Activated CD8-positive, alpha-beta memory T cell treated with anti-CD3 and anti-CD28 coated beads, Interleukin-2, amount 50 U/mL, for 4 hours (primary cell): ENCODE measurements at places on chromosomes 6 and 20.

DNA sequence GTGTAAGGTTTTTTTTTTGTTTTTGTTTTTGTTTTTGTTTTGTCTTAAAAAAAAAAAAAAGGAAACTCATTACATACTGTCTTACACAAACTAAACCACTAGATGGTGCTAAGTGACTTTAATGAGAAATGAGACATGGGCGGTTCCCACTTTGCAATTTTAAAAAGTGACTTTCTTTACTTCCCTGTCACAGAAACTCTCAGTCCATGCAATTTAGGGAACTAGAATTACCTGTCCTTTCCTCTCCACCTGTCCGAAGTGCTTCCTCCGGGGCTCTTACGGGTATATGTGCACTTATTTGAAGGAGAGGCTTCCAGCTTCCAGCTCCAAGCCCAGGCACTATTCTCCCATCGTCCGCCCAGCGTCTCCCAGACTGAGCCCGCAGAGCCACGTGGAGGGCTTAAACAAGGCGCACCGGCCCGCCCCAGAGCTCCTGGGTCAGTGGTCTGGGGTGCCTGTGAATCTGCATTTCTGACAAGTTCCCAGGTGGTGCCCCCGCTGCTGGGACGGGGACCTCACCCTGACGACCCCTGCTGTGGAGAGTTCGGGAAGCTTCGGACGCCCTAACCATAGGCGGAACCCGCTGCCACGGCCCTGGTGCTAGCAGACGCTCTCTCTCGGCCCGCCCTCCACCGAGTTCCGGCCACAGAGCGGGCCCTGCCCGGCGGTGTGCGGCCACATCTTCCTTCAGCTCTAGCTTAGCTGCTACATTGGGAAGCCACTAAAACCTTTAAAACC is 26.1 kb downstream of the BFSP1 start:
- peak; percentile 35 for DNase-seq

DNA sequence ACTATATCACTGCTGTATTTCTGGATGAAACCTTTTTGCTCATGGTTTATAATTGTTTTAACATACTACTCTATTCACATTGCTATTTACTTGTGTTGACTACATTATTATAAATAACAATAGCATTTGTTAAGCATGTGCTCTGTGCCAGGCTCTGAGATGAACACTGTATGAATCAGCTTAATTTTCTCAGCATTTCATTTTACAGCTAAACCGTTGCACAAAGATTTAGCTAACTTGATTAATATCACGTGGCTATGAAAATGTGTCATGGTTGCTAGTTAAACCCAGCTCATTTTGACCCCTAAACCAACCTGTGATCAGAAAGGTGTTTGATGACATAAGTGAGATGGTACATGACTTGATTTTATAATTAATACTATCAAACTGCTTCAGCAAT is 77.5 kb downstream of the NCOA7 start:
- no peak for DNase-seq

GRCh38 chr20:47262365-47263013 is 94.0 kb downstream of the ZMYND8 start:
- no peak for DNase-seq

- peak; percentile 25 for DNase-seq
These were observed 45.5 kb upstream of the SUPT3H start for GRCh38 chr6:45423111-45423823.

DNA sequence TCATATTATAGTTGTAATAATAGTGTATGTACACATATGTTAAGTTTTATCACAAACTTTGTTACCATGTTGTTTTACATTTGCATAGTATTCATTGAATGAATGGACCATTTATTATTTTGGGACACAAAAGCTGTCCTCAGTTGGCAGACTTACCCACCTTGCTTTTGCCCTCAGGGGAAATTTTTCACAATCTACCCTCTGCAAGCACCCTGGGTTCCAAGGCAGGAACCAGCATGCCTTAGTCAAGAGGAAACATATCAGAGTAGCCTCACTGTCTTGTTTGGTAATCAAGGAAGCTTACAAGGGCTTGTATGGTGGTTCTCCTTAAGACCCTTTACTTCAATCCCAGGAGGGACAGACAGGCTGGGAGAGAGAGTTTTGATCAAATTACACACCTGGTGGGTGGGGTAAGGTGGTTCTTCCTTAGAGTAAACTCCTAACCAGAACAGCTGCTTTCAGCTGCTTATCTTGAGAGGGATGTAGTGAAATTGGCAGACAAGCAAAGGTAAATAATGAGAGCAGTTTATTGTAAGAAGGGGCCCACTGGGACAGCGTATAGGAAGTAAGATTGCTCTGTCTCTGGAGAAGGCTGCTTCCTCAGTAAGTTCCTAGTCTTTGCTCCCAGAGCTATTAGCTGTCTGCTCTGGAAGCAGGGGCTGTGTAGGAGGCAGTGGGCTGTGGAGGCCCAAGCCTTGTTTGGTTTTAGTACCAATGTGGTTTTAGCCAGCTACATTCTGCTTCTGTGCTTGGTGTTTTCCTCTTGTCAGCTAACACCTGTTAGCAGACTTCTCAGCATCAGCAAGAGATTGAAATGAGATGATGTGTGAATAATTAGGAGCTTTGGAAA is 31.1 kb downstream of the BRPF3 start:
- no peak for DNase-seq
